ENCODE measurements at places on chromosomes 2 and 18.
A peak's percentile ranks its signal among the peaks of the same experiment; 100 is the strongest.

GRCh38 chr2:226426292-226426736 is 373.3 kb downstream of the IRS1 start:
- no peak overlapping the region for H3K27ac ChIP-seq
- no peak overlapping the region for H3K4me3 ChIP-seq
- H3K4me1 ChIP-seq, result peaks cover 9% of the 10 kb centered on the region
- DNase-seq, result no peak
- H3K27me3 ChIP-seq, result no peaks in the 10 kb centered on the region
- no peaks in the 10 kb centered on the region for H3K36me3 ChIP-seq

- H3K36me3 ChIP-seq, result no peaks in the 10 kb centered on the region
- H3K4me1 ChIP-seq, result no peaks in the 10 kb centered on the region
- no peak overlapping the region for H3K27ac ChIP-seq
- H3K4me3 ChIP-seq, result no peak overlapping the region
Observed at GRCh38 chr2:56682397-56682760, 498.6 kb downstream of the CCDC85A start.

- no peaks in the 10 kb centered on the region for H3K4me1 ChIP-seq
- no peak overlapping the region for H3K4me3 ChIP-seq
- H3K27ac ChIP-seq, result no peak overlapping the region
- no peaks in the 10 kb centered on the region for H3K27me3 ChIP-seq
- H3K36me3 ChIP-seq, result no peaks in the 10 kb centered on the region
- DNase-seq, result no peak
Observed at GRCh38 chr2:185919155-185919554, 180.6 kb downstream of the FSIP2 start.

DNA sequence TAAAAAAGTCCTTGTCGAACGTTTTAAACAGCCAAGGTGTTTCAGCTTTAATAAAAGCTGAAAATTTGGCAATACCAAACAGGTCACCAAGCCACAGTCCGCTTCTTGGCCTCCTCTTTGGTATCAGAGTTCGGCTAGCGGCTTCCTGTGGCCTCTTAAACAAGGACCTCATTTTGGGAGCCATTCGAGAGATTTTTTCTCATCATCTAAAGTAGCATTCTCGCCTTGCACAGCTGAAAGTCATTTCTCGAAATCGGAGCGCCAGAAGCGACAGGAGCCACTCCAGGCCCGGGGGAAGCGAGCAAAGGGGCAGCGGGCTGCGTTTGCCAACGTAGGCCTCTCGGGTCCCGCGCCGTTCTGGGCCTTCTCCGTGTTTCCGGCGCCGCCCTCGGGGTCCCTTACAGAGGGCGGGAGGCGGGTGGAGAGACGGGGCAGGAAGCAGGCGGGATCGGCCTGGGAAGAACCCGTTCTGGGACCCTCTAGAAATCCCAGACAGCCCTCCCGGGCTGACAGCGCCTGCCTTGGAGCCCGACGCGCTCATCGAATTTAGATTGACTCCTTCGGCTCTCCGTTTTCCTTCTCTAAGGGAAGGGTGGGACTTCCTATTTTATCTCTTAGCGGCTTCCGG is 522 bp upstream of the ZNF407 start:
- H3K27ac ChIP-seq, result peak overlapping the region; percentile 90
- H3K36me3 ChIP-seq, result peaks cover 2% of the 10 kb centered on the region

- H3K36me3 ChIP-seq, result no peaks in the 10 kb centered on the region
- no peak overlapping the region for H3K4me3 ChIP-seq
- DNase-seq, result no peak
- H3K27me3 ChIP-seq, result no peaks in the 10 kb centered on the region
Observed at GRCh38 chr18:56333146-56333545, 305.2 kb downstream of the TXNL1 start.

All from body of pancreas (tissue), 4 donors.